ENCODE measurements at places on chromosomes 12 and 14.

DNA sequence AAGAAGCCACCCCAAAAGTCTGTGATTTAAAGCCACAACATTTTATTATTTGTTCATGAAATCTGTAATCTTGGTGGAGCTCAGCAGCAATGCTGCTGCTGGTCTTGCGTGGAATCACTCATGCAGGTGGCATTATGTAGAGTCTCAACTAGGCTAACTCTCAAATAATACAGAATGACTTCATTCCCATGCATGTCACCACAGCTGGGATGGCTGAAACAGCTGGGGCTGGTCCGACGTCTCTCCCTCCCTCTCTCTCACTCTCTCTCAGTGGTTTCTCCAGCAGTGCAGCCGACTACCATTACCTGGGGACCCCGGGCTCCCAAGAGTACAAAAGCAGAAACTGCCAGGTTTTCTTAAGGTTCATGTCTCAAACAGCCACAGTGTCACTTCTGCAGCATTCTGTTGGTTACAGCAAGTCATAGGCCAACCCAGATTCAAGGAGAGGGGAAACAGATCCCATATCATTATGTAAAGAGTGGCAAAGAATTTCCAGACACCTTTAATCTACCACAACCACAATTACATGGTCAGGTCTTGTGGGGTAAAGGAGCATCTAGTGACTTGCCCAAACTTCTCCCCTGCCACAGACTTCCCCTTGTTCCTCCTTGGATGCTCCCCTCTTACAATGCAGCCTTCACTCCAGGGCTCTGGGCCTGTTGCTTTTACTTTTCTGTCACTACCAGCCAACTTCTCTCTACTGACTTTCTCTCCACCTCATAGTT lies 192.0 kb upstream of the HMGA2 start:
- no peak for DNase-seq

- DNase-seq: no peak
These were observed 12.8 kb downstream of the MAP3K9 start for GRCh38 chr14:70796551-70796950.

DNA sequence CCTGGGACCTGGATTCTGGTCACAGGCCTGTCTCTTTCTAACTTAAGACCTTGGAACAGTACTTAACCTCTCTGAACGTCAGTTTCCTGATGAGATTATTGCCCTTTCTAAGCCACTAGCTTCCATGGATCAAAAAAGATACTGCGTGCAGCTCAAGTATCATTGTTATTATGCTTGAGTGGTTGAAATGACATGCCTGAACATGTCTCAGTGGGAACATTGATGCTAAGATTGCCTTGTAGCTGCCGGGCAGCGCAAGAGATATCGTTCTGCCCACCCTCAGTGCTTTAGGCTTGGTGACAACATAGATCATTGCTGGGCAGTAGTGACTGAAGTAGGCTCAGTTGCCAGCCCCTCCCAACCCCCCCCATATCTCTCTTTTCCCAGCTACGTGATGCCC lies 131.9 kb downstream of the SMOC1 start:
- DNase-seq: no peak

DNA sequence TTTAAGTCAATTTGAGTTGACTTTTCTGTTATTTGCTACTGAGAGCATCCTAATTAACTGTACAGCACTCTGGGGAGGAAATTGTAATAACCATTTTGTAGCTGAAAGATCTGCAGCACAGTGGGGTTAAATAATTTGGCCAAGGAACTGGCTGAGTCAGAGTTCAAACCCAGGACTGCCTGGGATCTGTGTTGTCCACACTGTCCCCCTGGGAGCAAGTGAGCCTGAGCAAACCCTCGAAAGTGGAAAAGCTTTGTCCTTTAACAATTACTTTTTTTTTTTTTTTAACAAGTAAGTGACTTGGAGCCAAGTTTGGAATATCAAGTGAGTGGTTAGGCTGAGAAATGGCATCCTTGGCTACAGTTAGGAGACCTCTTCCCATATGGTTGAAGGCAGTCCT lies 247.2 kb upstream of the CCDC196 start:
- DNase-seq: no peak

- no peak for DNase-seq
These were observed 371.7 kb upstream of the KITLG start for GRCh38 chr12:88951860-88952561.

DNA sequence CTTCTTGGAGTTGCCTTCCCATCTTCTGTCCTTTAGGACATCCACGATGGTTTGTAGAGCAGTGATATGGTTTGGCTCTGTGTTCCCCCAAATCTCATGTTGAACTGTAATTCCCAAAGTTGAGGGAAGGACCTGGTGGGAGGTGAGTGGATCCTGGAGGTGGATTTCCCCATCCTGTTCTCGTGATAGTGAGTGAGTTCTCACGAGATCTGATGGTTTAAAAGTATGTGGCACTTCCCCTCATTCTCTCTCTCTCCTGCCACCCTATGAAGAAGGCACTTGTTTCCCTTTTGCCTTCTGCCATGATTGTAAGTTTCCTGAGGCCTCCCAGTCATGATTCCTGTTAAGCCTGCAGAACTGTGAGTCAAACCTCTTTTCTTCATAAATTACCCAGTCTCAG lies 99.2 kb downstream of the BRMS1L start:
- DNase-seq: no peak

- DNase-seq: no peak
These were observed 109.7 kb upstream of the VASH1 start for GRCh38 chr14:76651410-76652055.

DNA sequence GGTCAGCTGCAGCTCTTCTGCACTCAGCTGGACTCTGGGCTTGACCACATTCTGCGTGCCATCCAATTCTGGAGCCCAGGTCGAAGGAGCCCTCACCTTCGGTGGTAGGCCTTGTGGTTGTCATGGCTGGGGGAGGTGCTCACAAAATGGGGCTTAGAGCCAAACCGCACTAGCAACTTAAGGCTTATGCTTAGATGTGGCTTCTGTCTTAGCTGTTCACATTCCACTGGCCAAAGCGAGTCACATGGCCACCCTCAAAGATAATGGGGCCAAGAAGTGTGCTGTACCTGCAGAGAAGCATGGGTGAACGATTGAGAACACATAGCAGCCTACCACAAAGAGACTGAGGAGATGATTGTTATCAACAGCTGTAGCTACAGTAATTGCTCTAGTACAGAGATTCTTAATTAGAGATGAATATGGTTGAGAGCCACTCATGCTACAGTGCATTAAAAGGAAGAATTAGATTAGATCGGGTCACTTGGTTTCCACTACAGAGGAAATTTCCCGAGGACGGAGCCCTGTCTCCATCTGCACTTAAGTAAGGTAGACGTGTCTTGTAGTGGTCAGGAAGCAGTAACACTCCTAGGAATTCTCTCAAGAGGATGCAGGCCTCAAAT lies 334.6 kb upstream of the FKBP4 start:
- DNase-seq: no peak

DNA sequence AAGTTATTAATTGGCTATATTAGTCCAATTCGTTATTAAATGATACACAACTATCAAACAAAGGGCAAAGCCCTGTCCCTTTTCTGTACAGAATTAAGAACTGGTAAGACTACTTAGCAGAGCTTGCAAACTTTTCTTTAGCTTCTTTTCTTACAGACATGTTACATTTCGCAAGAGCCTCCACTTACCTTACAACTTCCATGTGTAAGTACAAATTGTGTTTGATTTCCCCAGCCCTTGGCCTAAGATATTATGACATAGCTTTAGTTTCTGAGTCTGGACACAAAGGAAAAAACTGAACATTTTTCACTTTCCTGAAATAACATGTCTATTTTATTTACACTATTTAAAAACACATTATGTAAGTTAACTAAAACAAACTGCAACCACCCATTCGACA lies 1.7 kb downstream of the ATF7 start:
- DNase-seq: no peak

DNA sequence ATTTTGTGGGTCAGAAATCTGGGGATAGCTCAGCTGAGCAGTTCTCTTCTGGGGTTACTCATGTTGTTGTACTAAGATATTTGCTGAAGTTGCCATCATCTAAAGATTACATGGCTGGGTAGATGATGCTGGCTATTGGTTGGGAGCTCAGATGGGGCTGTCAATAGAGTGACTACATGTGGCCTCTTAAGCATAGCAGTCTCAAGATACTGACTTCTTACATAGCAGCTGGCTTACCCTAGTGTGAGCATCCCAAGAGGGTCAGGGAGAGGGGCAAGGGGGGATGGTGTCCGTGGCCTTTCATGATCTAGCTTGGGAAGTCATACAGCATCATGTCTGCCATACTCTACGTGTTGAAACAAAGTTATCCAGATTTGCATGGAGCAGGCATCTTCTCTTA lies 90.1 kb upstream of the HMGA2 start:
- no peak for DNase-seq

GRCh38 chr14:69129264-69129880 lies 23.5 kb downstream of the DCAF5 start:
- DNase-seq: peak; percentile 84

- no peak for DNase-seq
These were observed 2.8 kb upstream of the PIWIL1 start for GRCh38 chr12:130334937-130335336.

DNA sequence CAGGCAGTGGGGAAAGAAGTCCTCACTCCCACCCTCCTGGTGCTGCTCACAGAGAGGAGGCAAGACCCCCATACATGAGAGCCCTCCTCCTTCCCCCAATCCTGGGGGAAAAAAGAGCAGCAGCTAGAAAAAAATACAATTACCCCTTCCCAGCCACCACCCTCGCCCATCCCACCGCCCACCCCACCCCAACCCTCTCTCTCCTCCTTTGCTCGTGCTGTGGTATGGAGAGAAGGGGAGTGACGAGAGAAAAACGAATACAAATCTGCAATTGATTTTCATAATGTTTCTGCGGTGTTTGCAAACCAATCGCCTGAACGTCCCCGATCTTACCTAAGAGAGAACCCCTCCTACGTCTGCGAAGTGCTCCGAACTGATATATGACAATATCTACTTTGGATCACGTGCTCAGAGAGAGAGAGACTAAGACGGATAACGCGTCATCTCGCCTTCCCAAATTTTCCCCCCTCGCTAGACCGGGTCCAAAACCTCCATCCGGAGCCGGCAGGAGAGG lies at the start of gene HOXC11:
TSS of gene HOXC11 (plus strand) at position 405 of the 514 bp plus-strand sequence. CDS start 116 bp downstream, outside the sequence.
- no peak for DNase-seq

DNA sequence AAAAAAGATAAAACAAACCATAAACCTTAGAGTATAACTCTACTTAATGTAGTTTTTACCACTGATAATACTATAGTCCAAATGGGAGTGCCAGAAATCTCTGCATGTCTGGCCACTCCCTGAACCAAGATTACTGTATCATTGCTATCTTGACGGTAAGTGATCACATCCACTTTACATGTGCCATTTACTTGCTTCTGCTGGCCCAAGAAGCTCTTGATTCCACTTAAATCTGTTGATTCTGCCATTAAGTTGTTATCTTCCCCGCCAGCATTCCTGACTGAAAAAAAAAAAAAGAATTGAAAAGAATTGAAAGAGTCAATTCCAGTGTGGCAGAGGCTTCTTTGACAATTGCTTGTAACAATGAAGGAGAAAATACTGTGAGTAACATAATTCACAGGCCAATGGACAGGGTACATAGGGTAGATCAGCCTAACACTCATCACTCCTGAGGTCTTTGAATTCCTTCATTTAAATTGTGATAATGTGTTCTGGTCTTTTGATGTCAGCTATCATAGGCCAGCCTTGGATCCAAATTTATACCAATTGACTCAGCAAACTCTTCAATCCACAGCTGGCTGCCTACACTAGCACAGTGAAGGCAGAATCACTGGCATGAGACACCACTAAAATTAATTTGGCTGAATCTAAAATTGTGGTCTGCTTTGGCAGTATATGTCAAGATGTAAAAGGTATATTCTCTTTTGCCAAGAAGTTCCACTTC lies 665.2 kb upstream of the FLRT2 start:
- DNase-seq: no peak

GRCh38 chr14:43792980-43793379 lies 714.1 kb downstream of the FSCB start:
- no peak for DNase-seq

GRCh38 chr12:331287-331686 lies 57.8 kb downstream of the KDM5A start:
- no peak for DNase-seq

- DNase-seq: no peak
These were observed 17.5 kb downstream of the MTA1 start for GRCh38 chr14:105436891-105437722.

- DNase-seq: no peak
These were observed 101.3 kb downstream of the HMGA2 start for GRCh38 chr12:65925626-65926025.

DNA sequence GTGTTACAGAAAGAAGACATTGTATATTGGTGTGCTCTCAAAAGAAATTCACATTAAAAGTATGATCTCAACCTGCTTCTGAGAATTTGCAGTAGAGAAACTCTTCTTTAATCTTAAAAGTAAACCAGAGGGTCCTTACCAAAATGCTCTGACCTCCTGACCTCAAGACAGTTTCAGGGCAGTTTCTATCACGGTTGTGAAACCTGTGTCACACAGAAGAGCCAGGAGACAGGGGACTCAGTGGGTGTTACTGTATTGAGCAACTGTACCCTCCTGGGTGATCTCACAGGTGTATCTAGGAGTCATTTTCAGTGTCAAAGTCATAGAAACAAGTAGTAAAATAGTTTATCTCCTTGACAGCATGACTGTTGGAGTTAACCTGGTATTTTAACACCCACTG lies 178.0 kb downstream of the GRIP1 start:
- DNase-seq: no peak

- DNase-seq: no peak
These were observed 151.5 kb upstream of the GSC start for GRCh38 chr14:94921456-94921855.

DNA sequence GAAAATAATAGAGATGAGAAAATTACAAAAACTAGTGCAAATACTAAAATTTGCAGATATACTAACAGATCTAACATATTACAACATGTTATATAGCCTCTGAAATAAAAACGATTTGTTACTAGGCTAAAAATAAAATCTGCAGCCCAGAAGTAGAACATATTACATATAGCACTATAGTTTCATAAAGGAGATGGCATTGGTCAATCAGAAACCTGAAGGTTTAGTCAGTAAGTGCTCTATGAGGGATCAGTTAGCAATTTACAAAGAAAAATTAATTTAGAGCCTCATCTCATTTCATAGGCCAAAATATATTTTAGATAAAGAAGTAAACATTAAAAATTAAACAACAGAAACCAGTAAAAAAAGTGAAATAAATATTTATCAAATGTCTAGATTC lies 41.0 kb downstream of the IFNG-AS1 start:
- no peak for DNase-seq

GRCh38 chr14:64945431-64946178 lies 3.1 kb upstream of the GPX2 start:
- DNase-seq: no peak

GRCh38 chr12:84860718-84861117 lies 51.9 kb downstream of the SLC6A15 start:
- DNase-seq: no peak

- DNase-seq: no peak
These were observed 6.9 kb downstream of the LMO3 start for GRCh38 chr12:16599081-16599480.

Measured in PC-3 (cell line).